ENCODE measurements at places on chromosomes 6 and 20.

DNA sequence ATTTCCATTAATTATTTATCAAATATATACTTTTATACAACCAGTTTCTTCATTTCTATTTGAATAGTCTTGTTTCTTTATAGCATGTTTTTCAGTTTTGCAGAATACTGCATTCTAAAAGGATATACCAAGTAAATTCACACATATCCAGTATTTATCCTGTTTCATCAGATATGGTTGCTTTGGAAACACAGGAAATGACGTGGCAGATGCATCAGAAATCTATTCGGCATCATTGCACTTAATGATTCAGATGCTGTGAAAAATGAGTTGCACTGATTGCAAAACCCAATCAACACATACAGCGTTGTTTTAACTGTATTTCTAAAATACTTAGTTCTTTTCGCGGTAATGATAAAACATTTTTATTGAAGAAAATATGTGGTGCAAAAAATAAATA lies 594.9 kb downstream of the CDH26 start:
- no peak for DNase-seq

DNA sequence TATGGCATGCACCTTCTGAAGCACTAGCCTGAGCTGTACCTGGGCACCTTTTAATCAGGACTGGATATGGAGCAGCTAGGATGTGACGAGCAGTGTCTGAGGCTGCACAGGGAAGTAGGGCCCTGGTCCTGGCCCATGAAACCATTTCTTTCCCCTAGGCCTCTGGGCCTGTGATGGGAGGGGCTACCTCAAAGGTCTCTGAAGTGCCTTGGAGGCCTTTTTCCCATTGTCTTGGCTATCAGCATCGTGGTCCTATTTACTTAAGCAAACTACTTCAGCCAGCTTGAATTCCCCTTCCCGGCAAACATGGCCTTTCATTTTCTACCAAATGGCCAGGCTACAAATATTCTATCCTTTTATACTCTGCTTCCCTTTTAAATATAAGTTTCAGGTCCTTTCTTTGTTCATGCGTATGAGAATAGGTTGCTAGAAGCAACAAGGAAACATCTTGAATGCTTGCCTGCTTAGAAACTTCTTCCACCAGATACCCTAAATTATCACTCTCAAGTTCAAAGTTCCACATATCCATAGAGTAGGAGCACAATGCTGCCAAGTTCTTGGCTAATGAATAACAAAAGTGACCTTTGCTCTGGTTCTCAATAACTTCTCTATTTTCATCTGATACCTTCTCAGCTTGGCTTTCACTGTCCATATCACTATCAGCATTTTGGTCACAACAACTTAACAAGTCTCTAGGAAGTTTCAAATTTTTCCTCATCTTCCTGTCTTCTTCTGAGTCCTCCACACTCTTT lies 673.1 kb downstream of the HTR1B start:
- no peak for DNase-seq

GRCh38 chr6:130908188-130908587 lies 81.0 kb downstream of the SMLR1 start:
- DNase-seq, result no peak

DNA sequence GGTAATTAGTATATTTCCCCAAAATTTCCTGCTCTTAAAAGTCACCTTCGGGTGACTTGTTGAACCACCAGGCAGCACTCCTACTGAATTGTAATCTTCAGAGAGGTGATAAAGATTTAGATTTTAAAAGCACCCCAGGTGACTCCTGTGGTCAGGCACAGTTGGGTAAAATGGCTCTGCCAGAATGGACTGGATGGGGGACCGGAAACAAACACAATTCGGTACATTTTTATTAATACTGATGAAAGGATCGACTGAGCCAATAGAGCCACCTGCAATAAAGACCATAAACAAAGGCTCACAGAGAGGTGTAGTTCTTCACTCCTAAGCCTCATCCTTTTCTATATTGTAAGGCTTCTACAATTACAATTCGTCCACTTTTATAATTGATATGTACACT lies 19.6 kb upstream of the FAM83C start:
- no peak for DNase-seq

GRCh38 chr6:30752157-30752927 lies 8.0 kb upstream of the IER3 start:
- DNase-seq, result no peak

DNA sequence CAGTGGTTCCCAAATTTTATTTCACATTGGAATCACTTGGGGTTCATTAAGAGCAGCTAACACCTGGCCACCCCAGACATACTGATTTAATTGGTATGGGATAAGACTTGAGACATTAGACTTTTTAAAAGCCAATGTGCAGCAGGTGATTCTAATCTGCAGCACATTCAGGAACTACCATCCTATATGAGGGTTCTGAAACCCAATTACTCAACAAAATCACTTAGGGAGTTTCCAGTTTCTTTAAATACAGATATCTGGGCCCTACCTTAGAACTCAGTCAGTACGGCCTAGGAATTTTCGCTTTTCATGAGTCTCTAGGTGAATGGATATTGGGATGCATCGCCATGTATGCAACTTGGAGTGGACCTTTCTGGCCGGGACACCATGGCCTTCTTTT lies 24.0 kb upstream of the L3MBTL3 start:
- DNase-seq, result no peak

DNA sequence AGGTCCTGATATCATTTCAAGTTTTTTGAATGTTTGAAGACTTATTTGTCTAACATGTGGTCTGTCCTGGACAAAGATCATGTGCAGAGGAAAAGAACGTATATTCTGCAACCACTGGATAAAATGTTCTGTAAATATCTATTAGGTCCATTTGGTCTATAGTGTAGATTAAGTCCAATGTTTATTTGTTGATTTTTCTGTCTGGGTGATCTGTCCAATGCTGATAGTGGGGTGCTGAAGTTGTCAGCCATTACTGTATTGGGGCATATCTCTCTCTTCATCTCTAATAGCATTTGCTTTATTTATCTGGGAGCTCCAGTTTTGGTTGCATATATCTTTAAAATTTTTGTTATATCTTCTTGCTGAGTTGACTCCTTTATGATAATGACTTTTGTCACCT lies 258.4 kb upstream of the CITED2 start:
- no peak for DNase-seq

DNA sequence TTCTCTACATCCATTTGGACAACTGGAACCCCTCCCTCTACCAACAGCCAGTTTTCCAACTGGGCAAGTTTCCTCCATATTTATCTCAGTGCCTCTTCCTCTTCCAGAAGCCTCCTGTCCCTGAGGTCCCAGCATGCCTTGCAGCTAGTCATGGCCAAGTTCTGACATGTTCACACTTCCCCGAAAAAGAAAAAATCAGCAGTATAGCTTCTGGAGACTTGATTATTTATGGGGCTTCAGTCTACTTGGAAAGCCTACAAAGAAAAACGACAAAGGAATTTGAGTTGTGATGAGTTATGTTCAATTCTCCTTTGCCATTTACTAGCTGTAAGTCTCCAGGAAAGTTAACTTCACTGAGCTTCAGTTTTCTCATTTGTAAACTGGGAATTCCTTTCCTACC lies 406.5 kb downstream of the MAFB start:
- DNase-seq, result no peak

DNA sequence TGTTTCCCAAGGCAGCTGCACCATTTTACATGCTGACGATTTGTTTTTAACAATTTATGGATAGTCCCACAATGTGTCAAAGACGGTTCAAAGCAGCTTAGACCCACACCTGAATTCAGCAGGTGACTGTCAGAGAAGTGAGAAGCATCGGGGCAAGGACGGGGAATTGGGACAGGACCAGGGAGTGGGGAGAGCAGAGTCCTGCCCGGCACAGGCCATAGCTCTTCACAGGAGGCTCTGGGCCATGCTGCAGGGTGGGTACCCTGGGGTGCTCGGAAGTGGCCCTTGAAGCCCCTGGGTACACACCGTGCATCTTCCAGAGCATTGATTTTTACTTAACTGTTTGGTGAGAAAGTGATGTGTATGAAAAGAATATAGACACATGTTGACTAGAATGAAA lies 33.2 kb upstream of the PHACTR3 start:
- no peak for DNase-seq

DNA sequence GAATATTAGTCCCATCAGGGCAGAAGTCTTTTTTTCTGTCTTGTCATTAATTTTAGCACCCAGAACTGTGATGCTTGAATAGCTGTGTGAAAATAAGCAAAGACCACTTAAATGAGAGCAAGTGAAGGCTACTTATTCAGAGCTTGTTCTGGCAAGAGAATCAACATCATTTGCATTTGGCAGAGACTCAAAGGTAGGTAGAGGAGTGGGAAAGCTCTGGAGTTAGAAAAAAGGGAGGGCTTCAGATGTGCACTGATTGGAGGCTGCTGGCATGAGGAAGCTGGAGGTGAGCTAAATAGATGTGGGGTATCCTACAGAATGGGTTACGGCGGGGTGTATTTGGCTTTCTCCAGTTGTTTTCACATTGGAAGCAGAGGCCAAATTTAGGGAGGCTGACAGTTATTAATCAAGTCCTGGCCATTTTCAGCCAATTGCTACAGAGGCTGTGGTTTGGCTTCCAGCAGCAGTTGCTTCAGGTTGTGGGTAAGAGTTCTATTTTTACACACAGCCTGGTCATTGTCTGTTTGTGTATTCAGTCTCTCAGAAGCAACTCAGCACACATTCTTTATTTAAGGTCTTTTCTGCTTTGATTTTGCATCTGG lies 254.3 kb downstream of the BTBD3 start:
- no peak for DNase-seq

GRCh38 chr6:19637010-19637409 lies 200.2 kb upstream of the ID4 start:
- no peak for DNase-seq

DNA sequence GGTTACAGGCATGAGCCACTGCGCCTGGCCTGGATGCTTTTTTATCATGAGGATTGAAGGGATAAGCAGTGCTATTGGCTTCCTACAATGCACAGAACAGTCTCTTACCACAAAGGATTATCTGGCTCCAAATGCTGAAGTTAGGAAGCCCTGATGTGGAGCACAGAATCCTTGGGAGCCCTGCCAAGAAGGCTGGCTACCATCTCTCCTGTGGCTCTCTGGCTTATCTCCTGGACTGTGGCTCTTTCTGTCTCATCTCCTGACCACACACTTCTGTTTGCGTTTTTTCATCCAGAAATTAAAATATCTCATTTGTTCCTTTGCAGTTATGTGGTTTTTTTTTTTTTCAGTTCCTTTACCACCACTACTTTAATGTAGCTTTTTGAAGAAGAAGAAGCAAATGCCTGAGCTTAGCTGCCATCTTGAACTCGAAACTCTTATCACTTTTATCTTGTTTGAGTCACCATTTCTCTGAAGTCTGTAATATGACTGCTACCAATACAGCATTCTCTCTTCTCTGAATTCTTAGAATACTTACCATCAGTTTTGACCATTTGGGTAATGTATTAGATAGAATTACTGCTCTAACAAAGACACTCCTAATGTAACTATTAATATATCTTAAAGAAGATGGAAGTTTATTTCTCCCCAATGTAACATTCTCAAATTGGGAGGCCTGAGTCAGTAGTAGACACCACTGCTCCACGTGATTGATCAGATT lies 1044.7 kb downstream of the KIF16B start:
- DNase-seq, result no peak

DNA sequence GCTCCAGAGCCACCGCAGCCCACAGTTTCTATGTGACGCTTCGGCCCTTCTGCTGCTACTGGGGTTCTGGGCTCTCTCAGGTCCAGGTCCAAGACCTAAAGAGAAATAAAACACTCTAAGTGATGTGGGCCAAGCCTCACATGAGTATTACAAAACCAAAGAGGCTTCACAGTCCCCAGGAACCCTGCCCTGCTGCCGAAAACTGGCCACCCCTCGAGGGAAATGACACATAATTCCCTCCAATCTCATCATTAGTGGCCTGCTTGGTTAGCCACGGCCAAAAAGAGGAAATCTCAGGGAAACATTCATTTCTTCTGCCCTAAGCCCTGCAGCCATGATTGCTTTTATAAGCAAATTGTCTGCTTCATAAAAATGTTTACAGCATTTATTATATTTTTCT lies 32.5 kb downstream of the DLL1 start:
- DNase-seq, result no peak

- no peak for DNase-seq
Observed at GRCh38 chr6:55726144-55726543, 147.2 kb upstream of the HMGCLL1 start.

DNA sequence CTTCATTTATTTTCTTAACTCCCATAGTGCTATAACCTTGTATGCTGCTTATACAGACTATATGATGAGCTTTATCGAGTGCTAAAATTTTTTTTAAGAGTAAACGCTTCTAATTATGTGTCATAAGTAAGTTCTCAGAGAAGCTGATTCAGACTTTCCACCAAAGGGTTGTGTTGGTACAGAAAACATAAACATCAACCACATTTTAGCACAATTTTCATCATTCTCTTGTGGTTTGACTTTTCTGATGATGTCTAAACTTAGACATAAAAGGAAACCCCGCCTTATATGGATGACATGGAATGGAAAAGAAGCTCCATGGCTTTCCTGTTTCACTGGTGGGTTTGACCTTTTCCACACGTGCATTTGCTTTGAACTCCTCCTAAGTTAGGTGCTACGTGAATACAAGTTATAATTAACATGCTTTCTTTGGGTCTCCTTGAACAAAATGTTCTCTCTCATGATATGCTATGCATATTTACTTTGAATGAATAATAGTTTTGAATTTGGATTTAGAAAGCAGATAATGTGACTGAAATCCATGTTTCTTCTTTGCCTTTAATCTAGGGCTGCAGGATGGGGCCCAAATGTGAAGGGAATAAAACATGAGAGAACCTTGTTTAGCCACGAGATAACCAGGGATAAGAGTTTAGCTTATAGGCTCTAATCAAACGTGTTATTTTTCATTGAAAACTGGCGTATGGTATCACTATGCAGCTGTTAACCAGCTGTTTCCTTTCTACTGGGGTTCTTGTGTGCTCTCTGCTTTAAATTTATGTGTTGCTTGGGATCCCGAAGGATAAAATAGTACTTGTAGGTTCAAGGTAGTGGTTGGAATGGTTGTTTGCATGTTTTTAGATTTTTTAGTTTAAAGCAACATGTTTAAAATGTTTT lies 127.1 kb upstream of the AHI1 start:
- DNase-seq, result no peak

DNA sequence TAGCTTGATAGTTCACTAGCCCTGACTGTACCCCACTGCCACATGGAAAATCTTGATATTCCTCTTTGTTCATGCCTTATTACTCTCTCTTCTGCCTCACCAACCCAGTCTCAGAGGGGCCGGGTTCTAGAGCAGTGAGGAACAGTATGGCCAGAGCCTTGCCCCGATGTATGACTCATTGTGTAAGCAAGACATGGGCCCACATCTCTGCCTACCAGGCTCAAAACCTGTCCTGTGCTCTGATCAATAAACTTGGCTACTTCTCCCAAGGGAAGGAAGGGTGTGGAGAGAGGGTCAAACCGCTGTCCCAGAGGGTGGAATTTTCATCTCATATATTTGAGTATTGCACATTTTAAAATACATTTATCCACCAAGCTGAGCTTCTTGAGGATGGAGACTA lies 91.7 kb downstream of the DNAH8 start:
- DNase-seq, result no peak

- DNase-seq, result no peak
Observed at GRCh38 chr6:77326711-77327110, 136.6 kb downstream of the HTR1B start.

DNA sequence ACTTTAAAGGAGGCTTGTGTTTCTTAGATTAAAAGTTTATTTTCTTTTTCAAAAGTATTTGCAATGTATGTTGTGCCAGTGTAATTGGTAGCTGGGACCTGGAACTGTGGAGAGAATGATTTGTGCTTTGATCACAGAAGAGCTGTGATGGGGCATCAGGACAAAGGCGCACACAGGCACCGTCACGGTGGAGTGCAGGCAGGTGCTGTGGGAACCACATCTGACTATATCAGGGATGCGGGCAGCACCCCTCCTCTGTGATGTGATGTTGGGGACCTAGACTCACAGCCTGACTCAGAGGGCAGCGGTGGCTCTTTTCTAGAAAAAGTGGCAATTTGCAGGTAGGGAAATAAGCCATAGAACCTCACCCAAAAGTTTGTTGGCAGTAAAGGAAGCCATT lies 34.5 kb downstream of the SYTL3 start:
- DNase-seq, result no peak
